Activated CD8-positive, alpha-beta memory T cell treated with anti-CD3 and anti-CD28 coated beads for 4 hours (primary cell): ENCODE measurements at places on chromosomes 2 and 18.

DNA sequence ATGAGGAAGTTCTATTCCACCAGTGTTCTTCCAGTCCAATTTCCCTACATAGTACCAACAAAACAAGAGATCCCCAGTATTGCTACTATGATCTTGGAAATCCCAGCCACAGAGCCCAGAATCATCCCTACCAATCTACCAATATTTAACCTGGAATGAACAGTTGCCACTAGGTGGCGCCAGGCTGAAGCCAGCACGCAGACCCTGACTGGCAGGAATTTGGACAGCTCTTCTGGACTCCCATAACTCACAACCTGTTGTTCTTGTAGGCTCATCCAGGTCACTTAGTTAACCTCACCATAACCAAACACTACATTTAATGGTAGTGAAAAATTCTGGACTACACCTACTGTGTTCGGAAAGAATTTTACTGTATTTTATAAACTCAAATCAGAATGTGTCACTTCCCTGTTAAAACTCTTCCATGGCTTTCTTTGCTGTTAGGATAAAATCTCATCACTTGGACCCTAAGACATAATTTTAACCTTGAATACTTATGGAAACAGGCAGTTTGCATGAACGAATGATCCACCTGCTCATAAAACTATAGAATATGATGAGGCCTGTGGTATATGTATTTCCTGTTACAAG, 59.8 kb upstream of the SLC38A11 start:
- peak; percentile 18 for DNase-seq

GRCh38 chr18:49725809-49726674, 87.3 kb downstream of the ACAA2 start:
- DNase-seq: no peak

DNA sequence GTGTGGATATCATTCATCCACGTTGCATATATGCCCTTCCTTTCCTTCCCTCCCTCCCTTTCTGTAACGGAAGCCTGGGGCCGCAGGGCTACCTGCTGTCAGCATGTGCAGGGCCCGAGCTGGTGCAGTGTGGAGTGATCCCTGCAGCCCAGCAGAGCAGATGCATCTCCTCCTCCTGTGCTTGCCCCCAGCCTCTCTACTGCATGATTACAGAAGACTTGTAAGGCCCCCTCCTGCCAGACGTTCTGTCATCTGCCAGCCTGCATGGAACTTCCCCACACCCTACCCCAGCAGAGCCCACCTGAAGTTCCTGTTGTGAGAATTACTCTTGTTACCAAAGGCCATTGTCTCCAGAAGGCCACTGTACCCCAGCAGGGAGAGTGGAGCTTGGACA, 67.5 kb upstream of the FOSL2 start:
- no peak for DNase-seq

DNA sequence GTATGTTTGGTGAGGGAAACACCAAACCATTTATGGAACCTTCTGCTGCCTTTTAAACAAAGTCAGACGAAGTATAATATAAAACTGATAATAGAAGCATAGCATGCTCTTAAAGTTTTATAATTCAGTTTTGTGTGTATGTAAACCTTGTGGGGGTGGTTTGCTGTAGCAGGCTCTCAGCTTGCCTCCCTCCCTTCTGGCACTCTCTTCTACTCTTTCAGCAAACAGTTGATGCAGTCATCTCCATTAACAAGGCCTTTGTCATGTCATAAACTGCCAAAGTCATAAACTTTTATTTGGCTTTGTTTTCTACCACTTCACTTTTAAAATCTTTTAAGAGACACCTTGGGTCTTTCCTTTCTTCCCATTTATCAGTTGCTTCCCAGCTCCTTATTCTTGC, 448.2 kb upstream of the SETBP1 start:
- no peak for DNase-seq

DNA sequence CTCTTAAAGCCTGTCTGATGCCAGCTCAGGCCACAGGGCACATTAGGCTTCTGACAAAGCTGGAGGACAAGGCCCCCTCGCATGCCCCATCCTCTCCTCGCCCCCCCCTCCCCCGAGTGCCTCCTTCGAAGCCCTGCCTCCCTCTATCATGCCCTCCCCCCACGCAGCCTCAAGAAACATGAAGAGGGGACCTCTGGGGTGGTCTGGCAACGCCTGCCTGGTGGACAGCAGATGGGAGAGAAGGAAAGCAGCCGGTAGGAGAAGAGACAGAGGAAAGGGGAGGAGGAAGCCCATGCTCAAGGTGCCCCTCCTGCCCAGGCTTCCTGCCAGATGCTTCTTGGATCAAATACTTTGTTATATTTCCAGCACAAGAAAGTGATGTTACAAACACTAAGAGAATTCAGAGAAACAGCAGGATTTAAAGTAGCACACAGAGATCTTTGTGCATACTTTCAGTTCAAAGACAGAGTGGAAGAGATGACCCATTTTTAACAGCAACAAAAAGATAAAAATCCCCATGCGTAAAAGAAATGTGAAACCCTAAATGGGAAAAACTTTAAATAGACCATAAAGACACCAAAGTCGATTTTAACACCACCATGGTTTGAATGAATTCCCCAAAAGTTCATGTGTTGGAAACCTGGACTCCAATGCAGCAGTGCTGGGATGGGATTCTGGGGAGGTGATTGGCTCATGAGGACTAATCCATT, 19.0 kb downstream of the BOK start:
- no peak for DNase-seq

DNA sequence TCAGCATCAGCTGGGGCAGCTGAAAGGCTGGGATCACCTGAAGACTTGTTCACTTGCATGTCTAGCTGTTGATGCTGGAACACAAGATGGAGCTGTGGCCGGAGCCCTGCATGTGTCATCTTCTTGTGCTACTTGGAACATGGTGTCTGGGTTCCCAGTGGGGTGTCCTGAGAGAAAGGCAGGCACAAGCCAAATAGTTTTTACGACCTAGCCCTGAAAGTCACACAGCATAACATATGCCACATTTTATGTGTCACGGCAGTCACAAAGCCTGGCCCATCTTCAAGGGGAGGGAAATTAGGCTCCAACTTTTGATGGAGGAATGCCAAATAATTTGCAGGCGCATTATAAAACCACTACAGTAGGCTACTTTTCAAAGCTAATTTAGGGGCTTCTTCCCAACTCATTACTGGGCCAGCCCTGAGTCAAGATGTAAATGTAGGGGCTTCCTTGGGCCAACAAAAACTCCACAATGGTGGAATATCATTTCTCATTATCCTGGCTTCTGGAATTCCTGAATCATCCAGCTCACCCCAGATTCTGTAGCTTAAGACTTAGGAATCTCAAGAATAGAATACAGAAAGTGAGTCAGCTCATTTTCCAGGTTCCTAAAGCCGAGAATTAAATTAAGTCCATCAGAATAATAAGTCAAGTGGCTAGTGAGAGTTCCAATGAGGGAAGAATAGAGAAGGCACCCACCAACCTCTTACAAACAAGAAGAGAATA, 543.0 kb downstream of the TNS1 start:
- no peak for DNase-seq

- no peak for DNase-seq
Measured at GRCh38 chr2:27442920-27443282, 720 bp downstream of the KRTCAP3 start.

- no peak for DNase-seq
Measured at GRCh38 chr18:74632856-74633255, 35.2 kb downstream of the ZNF407 start.

- DNase-seq: no peak
Measured at GRCh38 chr2:120736624-120737339, 1.1 kb downstream of the GLI2 start.

DNA sequence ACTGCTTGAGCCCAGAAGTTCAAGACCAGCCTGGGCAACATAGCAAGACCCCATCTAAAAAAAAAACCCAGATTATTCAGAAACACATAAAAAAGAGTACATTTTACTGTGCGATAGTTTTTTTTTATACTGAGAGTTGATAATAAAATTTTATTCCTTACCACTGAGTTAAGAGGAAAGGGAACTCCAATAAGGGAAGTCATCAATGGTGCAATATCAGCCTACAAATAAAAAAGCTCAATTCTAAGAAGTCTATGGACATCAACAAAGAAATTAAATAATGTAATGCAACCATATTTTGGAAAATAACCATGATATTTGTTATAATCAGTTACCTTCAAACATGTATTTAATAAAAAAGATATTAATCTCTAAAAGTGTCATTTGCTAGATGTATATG, 46.6 kb downstream of the PIGN start:
- no peak for DNase-seq

- DNase-seq: peak; percentile 19
Measured at GRCh38 chr2:230319211-230319862, 7.7 kb upstream of the SP140L start.

GRCh38 chr2:222976521-222977061, 75.4 kb upstream of the KCNE4 start:
- DNase-seq: no peak

DNA sequence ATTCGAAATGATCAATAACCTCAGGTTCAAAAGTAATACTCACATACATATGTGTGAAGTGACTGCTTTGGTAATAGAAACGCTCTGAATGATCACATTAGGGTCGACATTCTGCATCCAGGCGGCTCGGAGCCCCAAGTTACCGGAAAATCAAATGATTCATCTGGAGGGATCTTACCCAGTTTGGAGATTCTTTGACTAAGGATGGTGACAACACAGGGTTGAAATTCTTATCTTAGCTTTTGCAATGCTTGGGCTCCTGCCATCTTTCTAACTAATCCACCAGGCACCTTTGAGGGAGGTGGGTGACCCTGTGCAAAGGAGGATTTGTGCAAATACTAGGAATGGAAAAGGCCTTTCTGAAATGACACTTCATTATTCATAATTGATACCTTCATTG, 10.8 kb downstream of the GBX2 start:
- no peak for DNase-seq
